Activated T-helper 17 cell treated with anti-CD3 and anti-CD28 coated beads, Interleukin-2, amount 50 U/mL, for 72 hours (primary cell): ENCODE measurements at places on chromosomes 2 and 18. TPM values are rescaled to one million over a fixed set of nuclear protein-coding genes. Genes with fewer than 3 reads are reported as not detected.

The FAM161A gene
- total RNA-seq, result 9.8 TPM

The KIF5C gene
- 43.8 TPM for total RNA-seq

The APOB gene
- not detected for total RNA-seq

The C18orf54 gene
- 11.5 TPM for total RNA-seq

The FBXO15 gene
- total RNA-seq, result 0.35 TPM

The MTX2 gene
- 21.4 TPM for total RNA-seq

The DNAJC5G gene
- total RNA-seq, result not detected

The COX5B gene
- 218 TPM for total RNA-seq

The RBM43 gene
- 2.5 TPM for total RNA-seq

The PLEK gene
- total RNA-seq, result 1.0 TPM

The HSBP1L1 gene
- 2.7 TPM for total RNA-seq

The TIA1 gene
- 95.6 TPM for total RNA-seq

The DSC2 gene
- not detected for total RNA-seq

The RSAD2 gene
- 4.5 TPM for total RNA-seq

The COPS8 gene
- total RNA-seq, result 40.3 TPM

The COL6A3 gene
- total RNA-seq, result 30.7 TPM

The SFTPB gene
- not detected for total RNA-seq

The SCN2A gene
- total RNA-seq, result 0.05 TPM

The NYAP2 gene
- not detected for total RNA-seq

The KLHL14 gene
- total RNA-seq, result not detected

The RAD51AP2 gene
- not detected for total RNA-seq

The CDH7 gene
- total RNA-seq, result not detected

The IL36A gene
- not detected for total RNA-seq

The TRIM54 gene
- 0.13 TPM for total RNA-seq

The SPP2 gene
- not detected for total RNA-seq

The SERPINB12 gene
- total RNA-seq, result not detected

The CENPA gene
- 36.1 TPM for total RNA-seq

The CAPN14 gene
- 0.53 TPM for total RNA-seq

The CAPN13 gene
- not detected for total RNA-seq

The IL18RAP gene
- total RNA-seq, result 3.7 TPM

The NXPH2 gene
- not detected for total RNA-seq

The CNDP1 gene
- total RNA-seq, result 0.26 TPM

The FOXI3 gene
- total RNA-seq, result not detected

The ATP6V1C2 gene
- total RNA-seq, result not detected

The MRPL30 gene
- 25.7 TPM for total RNA-seq

The GEN1 gene
- total RNA-seq, result 27.6 TPM

The RAX gene
- total RNA-seq, result 0.24 TPM

The ABHD1 gene
- total RNA-seq, result 0.17 TPM

The NLRC4 gene
- total RNA-seq, result 0.13 TPM

The MPV17 gene
- total RNA-seq, result 77.2 TPM

The ABCG8 gene
- total RNA-seq, result not detected

The TXNDC2 gene
- total RNA-seq, result not detected

The SERPINB13 gene
- not detected for total RNA-seq

The ACAA2 gene
- total RNA-seq, result 73.7 TPM

The TOGARAM2 gene
- total RNA-seq, result 4.3 TPM

The ADAM23 gene
- 2.2 TPM for total RNA-seq

The XDH gene
- 1.4 TPM for total RNA-seq

The CIB4 gene
- not detected for total RNA-seq
